ENCODE measurements at places on chromosomes 3 and 15. TPM values are rescaled to one million over a fixed set of nuclear protein-coding genes. Genes with fewer than 3 reads are reported as not detected.

The A4GNT gene
- 0.67 TPM for total RNA-seq

- no peaks in the 10 kb centered on the region for H3K4me1 ChIP-seq
- H3K4me3 ChIP-seq: no peak overlapping the region
- H3K27ac ChIP-seq: no peak overlapping the region
- H3K36me3 ChIP-seq: no peaks in the 10 kb centered on the region
Observed at GRCh38 chr3:10722911-10723310, 93.1 kb upstream of the SLC6A11 start.

DNA sequence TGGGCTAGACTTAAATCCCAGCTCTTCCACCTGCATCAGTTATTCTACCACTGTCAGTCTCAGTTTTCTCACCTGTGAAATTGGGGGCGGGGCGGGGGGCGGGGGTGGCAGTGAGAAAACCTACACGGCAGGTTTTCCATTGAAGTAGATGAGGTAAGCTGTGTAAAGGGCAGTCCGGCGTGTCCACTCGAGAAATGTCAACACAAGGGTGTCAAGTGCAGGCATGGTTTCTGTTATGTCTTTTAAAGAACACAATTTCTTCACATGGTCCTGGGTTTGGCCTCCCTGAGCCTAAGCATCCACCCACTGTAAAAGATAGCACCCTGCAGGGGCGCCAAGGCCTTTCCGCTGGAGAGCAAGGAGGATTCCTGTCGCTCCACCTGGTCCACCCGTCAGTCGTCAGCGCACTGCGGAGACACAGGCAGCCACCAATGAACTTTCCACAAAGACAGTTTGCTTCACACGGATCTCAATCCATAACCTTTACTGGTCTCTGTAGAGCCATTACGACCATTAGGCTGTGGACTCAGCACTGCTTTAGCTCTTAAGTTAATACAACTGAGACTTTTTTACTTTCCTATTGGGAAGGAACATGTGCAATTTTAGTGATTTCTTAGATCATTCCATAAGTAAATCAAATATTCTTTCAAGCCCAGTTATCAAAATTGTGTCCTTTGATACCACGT is 99.5 kb upstream of the FOXB1 start:
- H3K27ac ChIP-seq: no peak overlapping the region
- DNase-seq: no peak
- no peaks in the 10 kb centered on the region for H3K36me3 ChIP-seq
- no peak overlapping the region for H3K4me3 ChIP-seq
- H3K27me3 ChIP-seq: peaks cover 60% of the 10 kb centered on the region
- no peaks in the 10 kb centered on the region for H3K4me1 ChIP-seq

- no peaks in the 10 kb centered on the region for H3K36me3 ChIP-seq
- peak; percentile 73 for DNase-seq
- H3K27ac ChIP-seq: peak within 1 kb of the TSS; percentile 96
- no peaks in the 10 kb centered on the region for H3K27me3 ChIP-seq
- peak within 1 kb of the TSS; percentile 66 for H3K4me3 ChIP-seq
Observed at GRCh38 chr15:99249270-99249841, at the start of gene TTC23. TTC23 (minus strand) TSS chr15:99249581; CDS start chr15:99228712, 20,869 bp downstream.

DNA sequence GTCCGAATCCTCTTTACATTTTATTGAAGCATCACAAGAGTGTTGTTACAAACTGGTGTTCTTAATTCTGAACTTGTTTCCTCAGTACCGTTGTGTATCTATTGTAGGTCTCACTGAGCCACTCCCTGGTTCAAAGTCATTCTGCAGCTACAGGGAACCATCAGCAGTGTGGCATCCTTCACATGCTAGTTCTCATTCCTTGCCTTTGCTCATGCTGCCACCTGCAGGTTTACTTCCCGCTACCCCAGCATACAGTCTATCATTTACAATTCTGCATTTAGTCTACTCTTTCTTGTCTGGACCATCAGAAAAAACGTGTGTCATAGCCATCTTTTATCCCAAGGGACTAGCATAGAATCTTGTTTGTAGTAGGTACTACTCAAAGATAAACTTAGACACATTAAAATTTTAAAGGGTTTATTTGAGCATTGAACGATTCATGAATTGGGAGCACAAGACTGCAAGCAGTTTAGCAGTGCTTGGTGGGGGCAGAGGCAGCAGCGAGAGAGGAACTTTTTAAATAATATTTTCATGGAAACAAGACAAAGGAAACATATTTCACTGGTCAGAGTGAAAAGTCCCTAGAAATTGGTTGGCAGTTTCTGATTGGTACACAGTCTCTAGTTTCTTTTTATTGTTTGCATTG is 402.1 kb downstream of the CADM2 start:
- H3K4me1 ChIP-seq: no peaks in the 10 kb centered on the region
- H3K27me3 ChIP-seq: no peaks in the 10 kb centered on the region
- peak; percentile 74 for DNase-seq
- H3K4me3 ChIP-seq: no peak overlapping the region
- no peak overlapping the region for H3K27ac ChIP-seq

The ST8SIA2 gene
- 0.87 TPM for total RNA-seq

The LRIG1 gene
- 12.5 TPM for total RNA-seq

The ZNF860 gene
- 0.80 TPM for total RNA-seq

GRCh38 chr3:66487465-66487864 is 13.4 kb downstream of the LRIG1 start:
- no peak overlapping the region for H3K27ac ChIP-seq
- no peak for DNase-seq
- H3K4me3 ChIP-seq: no peak overlapping the region
- no peaks in the 10 kb centered on the region for H3K27me3 ChIP-seq
- peaks cover 30% of the 10 kb centered on the region for H3K4me1 ChIP-seq
- no peaks in the 10 kb centered on the region for H3K36me3 ChIP-seq

- peaks cover 16% of the 10 kb centered on the region for H3K4me1 ChIP-seq
- no peaks in the 10 kb centered on the region for H3K27me3 ChIP-seq
- H3K36me3 ChIP-seq: no peaks in the 10 kb centered on the region
- no peak overlapping the region for H3K27ac ChIP-seq
Observed at GRCh38 chr3:191355406-191355805, 25.1 kb upstream of the UTS2B start.

The DPPA4 gene
- total RNA-seq: 11.4 TPM

- no peaks in the 10 kb centered on the region for H3K27me3 ChIP-seq
- no peaks in the 10 kb centered on the region for H3K36me3 ChIP-seq
- no peaks in the 10 kb centered on the region for H3K4me1 ChIP-seq
- DNase-seq: no peak
Observed at GRCh38 chr15:43868406-43868805, 41.6 kb downstream of the WDR76 start.

- no peaks in the 10 kb centered on the region for H3K27me3 ChIP-seq
- no peak for DNase-seq
- no peak overlapping the region for H3K4me3 ChIP-seq
- no peaks in the 10 kb centered on the region for H3K36me3 ChIP-seq
- no peaks in the 10 kb centered on the region for H3K4me1 ChIP-seq
Observed at GRCh38 chr15:28128031-28128430, 28.9 kb upstream of the OCA2 start.

DNA sequence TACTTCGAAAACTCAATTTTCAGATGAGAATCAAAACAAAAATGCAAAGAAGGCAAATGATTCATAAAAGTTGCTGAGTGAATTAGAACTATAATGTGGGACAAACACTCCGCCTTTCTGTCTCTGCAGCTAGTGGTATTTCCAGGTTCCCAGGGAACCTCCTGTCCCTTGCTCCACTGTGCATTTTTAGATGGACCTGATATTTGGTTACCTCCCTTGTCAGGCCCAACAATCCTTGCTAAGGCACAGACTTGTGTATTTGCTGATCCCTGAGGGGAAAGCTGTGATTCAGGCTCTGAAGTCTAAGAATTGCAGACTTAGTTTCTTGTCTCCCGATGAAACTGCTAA is 162.7 kb downstream of the LPP start:
- H3K36me3 ChIP-seq: no peaks in the 10 kb centered on the region
- no peaks in the 10 kb centered on the region for H3K27me3 ChIP-seq

DNA sequence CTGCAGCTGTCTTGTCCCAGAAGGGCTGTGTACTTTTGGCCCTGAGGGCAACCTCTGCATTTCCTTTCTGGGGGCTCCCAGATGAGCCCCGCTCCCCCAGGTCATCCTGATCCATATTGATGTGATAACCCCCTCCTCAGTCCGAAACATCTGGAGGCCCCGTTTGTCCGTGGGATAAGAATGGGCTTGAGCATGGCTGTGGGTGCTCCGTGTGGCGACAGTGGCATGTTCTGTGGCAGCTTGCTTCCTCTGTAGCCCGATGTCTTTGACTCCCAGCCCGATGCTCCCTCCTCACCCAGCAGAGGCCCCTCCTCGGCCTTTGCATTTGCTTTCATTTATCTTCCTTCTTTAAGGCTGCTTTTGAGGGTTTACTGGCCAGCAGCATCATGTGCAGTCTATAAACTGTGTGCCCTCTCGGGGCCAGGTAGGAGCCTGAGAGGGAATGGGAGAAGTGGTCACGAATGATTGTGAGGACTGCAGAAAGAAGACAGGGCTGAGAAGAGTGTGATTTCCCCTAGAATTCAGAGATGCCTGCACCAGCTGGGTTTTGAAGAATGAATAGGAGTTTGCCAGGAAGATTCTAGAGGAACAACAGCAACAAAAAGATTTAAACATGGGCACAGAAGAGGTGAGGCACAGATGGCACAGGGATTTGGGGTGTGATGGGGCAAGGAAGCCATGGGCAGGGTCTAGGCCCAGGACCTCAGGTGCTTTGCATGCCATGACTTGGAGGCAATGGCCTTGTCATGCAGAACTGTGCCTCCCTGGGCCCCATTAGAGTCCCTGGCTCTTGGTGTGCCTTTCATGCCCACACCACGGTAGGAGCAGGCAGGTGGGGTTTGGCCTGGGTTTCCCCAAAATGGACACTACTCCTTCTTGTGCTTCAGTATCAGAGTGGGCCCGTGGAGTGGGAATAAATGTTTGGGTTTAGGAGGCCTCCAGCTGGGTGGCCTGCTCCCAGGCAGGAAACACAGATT is 34.2 kb downstream of the APBA2 start:
- no peak for DNase-seq
- no peak overlapping the region for H3K4me3 ChIP-seq
- H3K27ac ChIP-seq: no peak overlapping the region
- H3K27me3 ChIP-seq: no peaks in the 10 kb centered on the region

GRCh38 chr3:16441371-16441875 is 72.1 kb downstream of the RFTN1 start:
- DNase-seq: no peak
- no peaks in the 10 kb centered on the region for H3K36me3 ChIP-seq
- no peak overlapping the region for H3K4me3 ChIP-seq
- no peak overlapping the region for H3K27ac ChIP-seq
- H3K27me3 ChIP-seq: no peaks in the 10 kb centered on the region
- H3K4me1 ChIP-seq: no peaks in the 10 kb centered on the region

DNA sequence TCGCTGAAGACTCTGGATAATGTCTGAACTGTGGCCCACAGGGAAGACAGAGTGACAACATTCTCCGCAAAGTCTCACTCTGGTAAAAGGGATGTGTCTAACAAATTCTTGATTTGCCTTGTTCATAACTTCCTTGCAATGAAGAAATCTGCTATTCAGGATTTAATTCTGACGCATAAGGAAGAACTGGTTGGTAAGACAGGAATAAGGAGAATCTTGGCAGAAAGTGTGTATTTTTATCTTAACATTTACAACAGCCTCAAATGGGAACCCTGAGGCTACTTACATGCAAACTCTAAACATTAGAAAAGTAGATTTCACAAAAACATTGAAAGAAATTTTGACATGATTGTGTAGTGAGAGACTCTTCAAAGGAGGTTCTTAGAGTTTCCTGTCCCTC is 10.8 kb upstream of the PLD1 start:
- no peaks in the 10 kb centered on the region for H3K36me3 ChIP-seq
- DNase-seq: no peak
- no peaks in the 10 kb centered on the region for H3K27me3 ChIP-seq
- H3K4me1 ChIP-seq: peaks cover 20% of the 10 kb centered on the region
- H3K4me3 ChIP-seq: no peak overlapping the region

- no peak for DNase-seq
- no peak overlapping the region for H3K4me3 ChIP-seq
- peaks cover 10% of the 10 kb centered on the region for H3K4me1 ChIP-seq
- no peak overlapping the region for H3K27ac ChIP-seq
- no peaks in the 10 kb centered on the region for H3K27me3 ChIP-seq
Observed at GRCh38 chr15:58536414-58536813, 104.6 kb downstream of the LIPC start.

- H3K4me1 ChIP-seq: no peaks in the 10 kb centered on the region
- H3K27ac ChIP-seq: no peak overlapping the region
- no peak overlapping the region for H3K4me3 ChIP-seq
Observed at GRCh38 chr3:176941689-176942088, 255.6 kb downstream of the TBL1XR1 start.

GRCh38 chr15:67839499-67839928 is 331 bp downstream of the RNU6-1 start:
- DNase-seq: no peak
- H3K4me3 ChIP-seq: peak overlapping the region; percentile 18
- H3K27me3 ChIP-seq: peaks cover 17% of the 10 kb centered on the region
- H3K4me1 ChIP-seq: peaks cover 36% of the 10 kb centered on the region
- peak overlapping the region; percentile 97 for H3K27ac ChIP-seq

DNA sequence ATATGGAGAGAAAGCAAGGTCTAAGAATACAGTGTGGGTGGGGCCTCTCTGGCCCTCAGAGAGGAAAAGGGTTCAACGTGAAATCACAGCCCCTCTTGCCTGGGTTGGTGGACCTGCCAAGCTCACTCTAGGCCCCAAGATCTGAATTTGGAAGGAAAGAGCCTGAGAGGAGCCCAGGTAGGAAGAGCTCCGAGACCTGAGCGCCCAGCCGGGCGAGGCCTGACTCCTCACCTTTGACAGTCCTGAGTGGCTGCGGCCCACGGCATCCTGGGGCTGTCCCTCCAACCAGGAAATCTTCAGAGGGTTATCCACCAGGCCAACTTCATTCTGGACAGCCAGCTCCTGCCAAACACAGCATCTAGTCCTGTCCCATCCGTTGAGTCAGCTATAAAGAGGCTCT is 3.7 kb downstream of the C15orf62 start:
- H3K27me3 ChIP-seq: no peaks in the 10 kb centered on the region
- H3K4me3 ChIP-seq: no peak overlapping the region
- no peak overlapping the region for H3K27ac ChIP-seq
- H3K4me1 ChIP-seq: peaks cover 19% of the 10 kb centered on the region

DNA sequence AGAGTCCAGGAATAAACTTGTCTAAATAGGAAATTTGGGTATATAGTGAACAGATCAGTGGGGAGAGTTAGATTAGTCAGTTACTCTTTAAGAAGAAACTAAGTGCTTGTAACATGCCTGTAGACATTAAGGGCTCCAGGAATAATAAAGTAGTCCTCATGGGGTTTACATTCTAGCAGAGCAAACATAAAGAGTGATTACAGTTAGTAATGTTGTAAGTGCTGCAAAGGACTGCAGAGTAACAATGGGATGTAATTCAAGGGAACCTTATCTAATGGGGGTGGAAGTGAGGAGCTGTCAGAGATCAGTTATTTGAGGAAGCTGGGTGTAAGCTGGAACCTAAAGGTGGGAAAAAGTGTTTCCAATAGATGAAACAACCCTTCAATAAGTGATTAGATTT is 67.5 kb downstream of the ARIH1 start:
- no peaks in the 10 kb centered on the region for H3K36me3 ChIP-seq
- H3K27me3 ChIP-seq: no peaks in the 10 kb centered on the region
- no peak overlapping the region for H3K27ac ChIP-seq
- no peak overlapping the region for H3K4me3 ChIP-seq

- H3K27me3 ChIP-seq: no peaks in the 10 kb centered on the region
- no peak overlapping the region for H3K4me3 ChIP-seq
- no peak for DNase-seq
- H3K4me1 ChIP-seq: peaks cover 10% of the 10 kb centered on the region
Observed at GRCh38 chr3:125651244-125651643, 55.9 kb upstream of the OSBPL11 start.

All from hepatocyte (in vitro differentiated cells).